ENCODE measurements at places on chromosomes 4 and X.
A peak's percentile ranks its signal among the peaks of the same experiment; 100 is the strongest.

- H3K27ac ChIP-seq, result no peak overlapping the region
- no peaks in the 10 kb centered on the region for H3K27me3 ChIP-seq
- no peak overlapping the region for H3K4me3 ChIP-seq
- no peaks in the 10 kb centered on the region for H3K4me1 ChIP-seq
These were observed 189.5 kb downstream of the CENPC start for GRCh38 chr4:67355806-67356205.

GRCh38 chrX:118773782-118774181, 46.4 kb downstream of the IL13RA1 start:
- no peak overlapping the region for H3K4me3 ChIP-seq
- no peak overlapping the region for H3K27ac ChIP-seq
- H3K36me3 ChIP-seq, result no peaks in the 10 kb centered on the region
- H3K4me1 ChIP-seq, result no peaks in the 10 kb centered on the region
- no peak for DNase-seq

DNA sequence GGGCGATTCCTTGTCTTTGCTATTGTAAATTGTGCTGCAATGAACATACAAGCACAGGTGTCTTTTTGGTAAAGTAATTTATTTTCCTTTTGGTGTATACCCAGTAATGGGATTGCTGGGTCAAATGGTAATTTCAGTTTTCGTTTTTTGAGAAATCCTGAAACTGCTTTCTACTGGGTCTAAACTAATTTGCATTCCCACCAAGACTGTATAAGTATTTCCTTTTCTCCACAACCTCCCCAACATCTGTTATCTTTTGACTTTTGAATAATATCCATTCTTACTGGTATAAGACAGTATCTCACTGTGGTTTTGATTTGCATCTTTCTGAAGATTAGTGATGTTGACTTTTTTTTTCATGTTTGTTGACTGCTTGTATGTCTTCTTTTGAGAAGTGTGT, 2506.0 kb downstream of the PCDH7 start:
- no peak for DNase-seq
- H3K27ac ChIP-seq, result no peak overlapping the region
- H3K27me3 ChIP-seq, result no peaks in the 10 kb centered on the region
- no peaks in the 10 kb centered on the region for H3K4me1 ChIP-seq
- H3K4me3 ChIP-seq, result no peak overlapping the region
- no peaks in the 10 kb centered on the region for H3K36me3 ChIP-seq

DNA sequence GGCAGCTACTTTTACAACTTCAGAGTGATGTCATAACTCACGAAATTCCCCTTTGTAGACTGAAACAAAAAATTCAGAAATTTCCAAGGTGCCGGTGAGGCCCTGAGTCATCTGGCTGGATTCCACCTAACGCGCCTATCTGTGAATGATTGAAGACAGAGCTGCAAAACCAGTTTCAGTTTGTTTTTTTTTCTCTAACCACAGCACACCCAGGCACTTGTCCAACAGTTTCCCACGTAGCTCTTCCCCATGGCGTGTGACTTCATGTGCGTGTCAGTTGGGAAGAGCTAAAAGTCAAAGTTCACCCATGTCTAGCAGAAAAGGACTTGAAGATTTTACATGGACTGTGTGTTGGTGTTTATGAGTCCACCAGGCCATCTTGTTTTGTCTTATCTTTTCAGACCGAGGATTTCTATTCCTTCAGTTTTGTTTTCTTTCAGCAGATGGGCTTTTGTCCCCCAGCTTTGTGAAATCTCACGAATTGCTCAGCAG, 16.4 kb downstream of the TCEANC start:
- H3K27me3 ChIP-seq, result no peaks in the 10 kb centered on the region
- peak; percentile 12 for DNase-seq
- H3K36me3 ChIP-seq, result no peaks in the 10 kb centered on the region
- peak overlapping the region; percentile 33 for H3K27ac ChIP-seq
- peaks cover 4% of the 10 kb centered on the region for H3K4me1 ChIP-seq
- peak overlapping the region; percentile 57 for H3K4me3 ChIP-seq

GRCh38 chrX:153816831-153817690, 13.3 kb downstream of the PDZD4 start:
- H3K36me3 ChIP-seq, result no peaks in the 10 kb centered on the region
- no peak overlapping the region for H3K4me3 ChIP-seq
- no peak overlapping the region for H3K27ac ChIP-seq
- H3K27me3 ChIP-seq, result peaks cover 3% of the 10 kb centered on the region
- H3K4me1 ChIP-seq, result peaks cover 16% of the 10 kb centered on the region

GRCh38 chr4:26294904-26295303, 25.9 kb upstream of the RBPJ start:
- no peak overlapping the region for H3K4me3 ChIP-seq
- no peaks in the 10 kb centered on the region for H3K27me3 ChIP-seq
- no peak for DNase-seq

DNA sequence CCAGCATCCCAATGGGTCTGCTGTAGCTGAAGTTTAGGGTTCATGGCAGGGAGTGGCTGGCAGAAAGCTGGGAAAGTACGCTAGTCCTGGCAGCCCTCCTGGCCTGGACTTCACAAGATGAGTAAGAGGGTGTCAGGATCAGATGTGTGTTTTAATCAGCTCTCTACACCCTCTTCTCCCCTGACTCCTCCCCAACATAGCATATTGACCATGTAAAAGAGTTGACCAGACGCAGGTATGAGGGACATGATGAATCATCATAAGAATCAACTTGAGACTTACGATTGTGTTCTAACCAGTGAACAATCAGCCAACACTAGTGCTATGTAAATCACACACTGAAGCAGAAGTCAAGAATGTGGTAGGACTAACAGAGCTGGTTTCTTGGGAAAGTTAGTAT, 5.3 kb downstream of the SOWAHB start:
- H3K36me3 ChIP-seq, result no peaks in the 10 kb centered on the region
- H3K4me1 ChIP-seq, result peaks cover 9% of the 10 kb centered on the region
- no peak overlapping the region for H3K27ac ChIP-seq
- no peak for DNase-seq
- H3K27me3 ChIP-seq, result peaks cover 36% of the 10 kb centered on the region

DNA sequence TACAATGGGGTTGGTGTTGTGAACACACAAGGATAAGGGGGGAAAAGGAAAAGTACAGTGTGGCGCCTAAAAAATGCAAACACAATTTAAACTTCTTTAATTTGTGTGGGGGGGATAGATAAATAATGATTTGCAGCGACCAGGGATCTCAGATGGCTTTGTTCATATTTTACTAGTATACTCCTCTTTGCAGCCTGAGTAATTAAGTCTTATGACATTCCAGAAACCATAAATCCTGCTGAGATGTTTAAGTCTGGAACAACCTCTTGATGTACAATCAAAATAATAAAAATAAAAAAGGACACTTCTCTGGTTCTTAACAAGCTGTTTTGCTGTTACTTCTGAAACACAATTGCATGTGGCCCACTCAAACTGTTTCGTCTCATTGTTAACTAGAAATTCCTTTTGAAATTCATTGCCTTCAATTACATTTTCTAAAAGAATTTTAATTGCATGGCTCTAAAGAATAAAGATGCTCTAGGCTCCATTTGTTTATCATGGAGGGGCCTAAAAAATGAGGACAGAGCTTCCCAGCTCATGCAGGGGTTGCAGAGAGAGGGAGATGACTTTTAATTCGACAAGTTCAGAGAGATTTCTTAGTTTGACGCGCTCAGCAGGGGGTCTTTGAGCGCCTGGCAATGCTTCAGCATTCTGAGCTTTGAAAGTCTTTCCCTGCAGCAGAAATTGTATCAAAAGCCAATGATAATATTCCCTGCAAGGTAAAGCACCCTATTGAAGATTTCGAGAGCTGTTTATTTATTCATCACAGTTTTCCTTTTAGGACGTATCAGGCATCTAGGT, 892.4 kb upstream of the TENM3 start:
- no peak overlapping the region for H3K27ac ChIP-seq
- no peaks in the 10 kb centered on the region for H3K27me3 ChIP-seq
- H3K4me3 ChIP-seq, result no peak overlapping the region
- H3K4me1 ChIP-seq, result no peaks in the 10 kb centered on the region
- DNase-seq, result no peak

All from CD4-positive, CD25-positive, alpha-beta regulatory T cell (primary cell).